ENCODE measurements at places on chromosomes 12 and 14.

GRCh38 chr12:65970821-65971220, 146.5 kb downstream of the HMGA2 start:
- DNase-seq, result no peak

DNA sequence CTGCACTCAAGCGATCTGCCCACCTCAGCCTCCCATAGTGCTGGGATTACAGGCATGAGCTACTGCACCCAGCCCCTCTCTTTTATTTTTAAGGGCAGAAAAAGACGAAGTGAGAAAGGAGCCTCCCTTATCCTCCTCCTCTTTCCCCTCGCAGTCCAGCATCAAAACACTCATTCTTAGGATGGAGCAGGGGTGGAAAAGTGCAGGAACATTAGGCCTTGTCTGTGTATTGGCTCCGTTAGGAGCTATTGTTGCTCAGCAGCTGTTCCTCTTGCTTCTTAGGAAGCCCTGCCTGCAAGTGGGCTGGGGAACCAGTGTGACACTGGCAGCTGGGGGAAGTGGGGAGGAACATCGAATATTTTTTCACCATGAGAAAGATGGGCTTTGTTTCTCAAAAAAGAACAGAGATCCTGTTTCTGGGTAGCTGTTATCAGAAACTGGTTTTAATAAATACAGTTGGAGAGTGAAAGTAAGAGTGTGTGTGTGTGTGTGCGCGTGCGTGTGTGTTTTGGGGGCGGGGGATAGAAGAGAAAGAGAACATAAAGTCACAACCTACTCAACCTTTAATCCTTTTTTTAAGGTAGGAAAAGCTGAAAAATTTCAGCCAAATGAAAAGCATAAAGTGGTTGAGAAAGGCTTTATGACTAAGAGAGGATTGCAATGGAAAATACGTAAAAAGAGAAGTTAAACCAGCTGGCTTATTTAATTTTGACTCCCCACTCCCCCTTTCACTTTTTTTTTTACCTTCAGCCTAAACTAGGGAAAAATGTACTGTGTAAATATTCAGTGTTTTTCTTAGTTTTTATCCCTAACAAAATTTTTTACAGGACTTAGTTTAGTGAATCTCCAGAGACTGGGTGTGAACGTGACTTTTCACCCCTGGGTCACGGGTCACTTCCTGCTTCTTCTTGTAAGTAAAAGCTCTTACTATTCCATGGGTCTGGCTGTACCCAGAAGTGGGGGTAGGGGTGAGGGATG, 197.2 kb upstream of the PLEKHG7 start:
- no peak for DNase-seq

DNA sequence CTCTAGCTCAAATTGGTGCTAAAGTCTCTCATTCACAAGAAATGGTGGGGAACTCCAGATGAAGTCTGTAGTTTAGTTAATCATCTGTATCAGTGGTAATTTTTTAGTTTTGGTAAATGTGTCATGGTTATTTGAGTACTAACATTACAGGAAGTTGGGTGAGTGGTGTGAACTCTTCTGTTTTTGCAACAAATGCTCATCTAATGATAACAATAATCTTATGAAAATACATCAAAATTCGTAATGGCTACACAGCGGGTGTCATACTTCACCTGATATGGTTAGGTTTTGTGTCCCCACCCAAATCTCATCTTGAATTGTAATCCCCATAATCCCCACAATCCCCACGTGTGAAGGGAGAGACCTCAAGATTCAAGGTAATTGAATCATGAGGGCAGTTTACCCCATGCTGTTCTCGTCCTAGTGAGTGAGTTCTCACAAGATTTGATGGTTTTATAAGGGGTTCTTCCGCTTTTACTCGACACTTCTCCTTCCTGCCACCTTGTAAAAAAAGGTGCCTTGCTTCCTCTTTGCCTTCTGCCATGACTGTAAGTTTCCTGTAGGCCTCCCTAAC, 209.3 kb upstream of the FOXN3 start:
- DNase-seq, result no peak

- no peak for DNase-seq
Measured at GRCh38 chr12:118645219-118645618, 268.9 kb downstream of the SUDS3 start.

DNA sequence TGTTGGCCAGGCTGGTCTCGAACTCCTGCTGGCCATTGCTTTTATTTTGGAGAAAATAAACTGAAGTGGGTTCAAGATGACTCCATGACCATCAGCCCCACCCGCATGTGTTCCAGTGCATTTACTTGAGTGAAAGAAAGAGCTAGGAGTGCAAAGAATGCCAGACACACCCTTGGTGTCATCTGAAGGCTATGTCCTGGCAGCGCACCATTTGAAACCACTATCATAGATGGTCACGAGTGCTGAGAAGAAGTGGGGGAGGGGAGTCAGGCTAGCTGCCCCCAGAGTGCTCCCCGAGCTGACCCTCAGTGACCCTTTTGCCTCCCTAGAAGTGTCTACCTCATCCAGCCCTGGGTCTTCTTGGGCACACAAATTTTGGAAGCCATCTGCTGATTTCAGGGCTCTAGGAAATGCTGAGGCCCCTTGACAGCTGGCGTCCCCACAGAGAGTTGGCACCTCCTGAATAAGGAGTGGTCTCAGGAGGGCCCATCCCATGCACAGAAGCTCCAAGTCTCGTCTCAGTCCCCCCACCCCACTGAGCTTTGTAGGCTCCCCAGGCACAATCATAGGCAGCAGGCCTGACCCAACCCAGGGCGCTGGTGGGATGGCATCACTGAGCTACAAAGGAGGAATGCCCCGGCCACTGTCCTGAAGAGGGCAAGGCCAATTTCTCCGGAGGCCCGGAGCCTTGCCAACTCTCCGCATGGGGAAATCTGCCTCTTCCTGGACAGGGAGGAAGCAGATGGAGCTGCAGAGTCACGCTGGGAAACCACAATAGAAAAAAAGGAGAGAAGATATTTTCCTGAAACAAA, 28.0 kb downstream of the PXN start:
- DNase-seq, result no peak

- no peak for DNase-seq
Measured at GRCh38 chr14:29222671-29223268, 456.2 kb downstream of the FOXG1 start.

GRCh38 chr14:63671987-63672386, 30.3 kb upstream of the WDR89 start:
- no peak for DNase-seq

- DNase-seq, result peak; percentile 45
Measured at GRCh38 chr12:69879007-69879960, 54.3 kb downstream of the MYRFL start.
